Mucosa of gallbladder (tissue), 1 donor: ENCODE measurements at places on chromosomes 12 and 14.

DNA sequence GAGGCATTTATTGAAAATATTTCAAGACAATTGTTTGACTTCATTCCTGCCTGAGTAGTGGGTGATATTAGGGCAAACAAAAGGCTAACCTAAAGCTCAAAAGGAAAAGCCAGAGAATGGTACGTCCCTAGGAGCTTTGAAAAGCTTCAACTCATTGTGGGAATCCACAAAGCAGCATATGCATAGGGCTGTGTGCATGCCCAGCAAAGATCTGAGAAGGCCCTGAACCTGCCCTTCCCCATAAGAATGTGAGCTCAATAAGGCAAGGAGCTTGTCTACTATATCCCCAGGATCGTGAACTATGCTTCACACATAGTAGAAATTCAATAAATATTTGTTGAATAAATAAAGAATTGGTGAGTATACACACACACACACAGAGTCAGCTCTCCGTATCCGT is 19.1 kb upstream of the RAD52 start:
- no peak for DNase-seq

- DNase-seq = no peak
These were observed 22.0 kb downstream of the GALC start for GRCh38 chr14:87971010-87971409.

GRCh38 chr14:73223049-73223448 is 14.3 kb upstream of the PAPLN start:
- no peak for DNase-seq

DNA sequence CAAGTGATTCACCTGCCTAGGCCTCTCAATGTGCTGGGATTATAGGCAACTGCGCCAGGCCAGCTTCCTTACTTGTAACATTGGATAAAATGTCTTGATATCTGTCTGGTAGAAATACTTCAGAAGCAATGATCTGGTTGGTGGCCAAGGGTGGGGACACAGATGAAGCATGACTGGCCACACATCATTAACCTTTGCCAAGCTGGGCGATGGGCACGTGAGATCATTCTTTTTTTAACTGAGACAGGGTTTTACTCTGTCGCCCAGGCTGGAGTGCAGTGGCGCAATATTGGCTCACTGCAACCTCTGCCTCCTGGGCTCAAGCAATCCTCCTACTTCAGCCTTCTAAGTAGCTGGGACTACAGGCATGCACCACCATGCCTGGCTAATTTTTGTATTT is 31.1 kb downstream of the PLEKHH1 start:
- no peak for DNase-seq

DNA sequence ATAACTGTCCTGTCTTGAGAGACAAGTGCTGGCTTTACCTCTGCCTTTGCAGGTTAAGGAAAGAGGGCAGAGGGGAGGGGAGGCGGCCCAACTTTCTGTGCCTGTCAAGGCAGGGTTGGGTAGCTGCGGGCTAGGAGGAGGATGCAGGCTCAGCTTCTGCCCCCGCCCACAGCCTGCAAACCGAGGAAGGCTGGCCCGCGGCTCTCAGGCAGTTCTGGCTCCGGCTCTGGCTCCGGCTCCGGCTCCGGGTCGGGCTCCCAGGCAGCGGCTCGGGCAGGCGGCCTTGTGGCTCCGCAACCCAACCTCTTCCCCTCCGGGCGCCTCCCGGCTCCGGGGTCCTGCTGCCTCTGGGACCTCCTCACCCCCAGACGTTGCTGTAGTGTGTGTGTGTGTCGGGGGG is 92.9 kb downstream of the TMEM30B start:
- no peak for DNase-seq

GRCh38 chr14:72552236-72552635 is 341.7 kb downstream of the DPF3 start:
- no peak for DNase-seq

- peak; percentile 26 for DNase-seq
These were observed 25.8 kb downstream of the DACT1 start for GRCh38 chr14:58663494-58664111.

- no peak for DNase-seq
These were observed 7.3 kb downstream of the ATG14 start for GRCh38 chr14:55404173-55404854.

GRCh38 chr14:28243600-28243999 is 523.0 kb upstream of the FOXG1 start:
- DNase-seq = no peak

GRCh38 chr12:100225491-100225890 is 24.9 kb downstream of the ACTR6 start:
- no peak for DNase-seq

GRCh38 chr12:5305886-5306545 is 125.9 kb upstream of the NTF3 start:
- DNase-seq = no peak

DNA sequence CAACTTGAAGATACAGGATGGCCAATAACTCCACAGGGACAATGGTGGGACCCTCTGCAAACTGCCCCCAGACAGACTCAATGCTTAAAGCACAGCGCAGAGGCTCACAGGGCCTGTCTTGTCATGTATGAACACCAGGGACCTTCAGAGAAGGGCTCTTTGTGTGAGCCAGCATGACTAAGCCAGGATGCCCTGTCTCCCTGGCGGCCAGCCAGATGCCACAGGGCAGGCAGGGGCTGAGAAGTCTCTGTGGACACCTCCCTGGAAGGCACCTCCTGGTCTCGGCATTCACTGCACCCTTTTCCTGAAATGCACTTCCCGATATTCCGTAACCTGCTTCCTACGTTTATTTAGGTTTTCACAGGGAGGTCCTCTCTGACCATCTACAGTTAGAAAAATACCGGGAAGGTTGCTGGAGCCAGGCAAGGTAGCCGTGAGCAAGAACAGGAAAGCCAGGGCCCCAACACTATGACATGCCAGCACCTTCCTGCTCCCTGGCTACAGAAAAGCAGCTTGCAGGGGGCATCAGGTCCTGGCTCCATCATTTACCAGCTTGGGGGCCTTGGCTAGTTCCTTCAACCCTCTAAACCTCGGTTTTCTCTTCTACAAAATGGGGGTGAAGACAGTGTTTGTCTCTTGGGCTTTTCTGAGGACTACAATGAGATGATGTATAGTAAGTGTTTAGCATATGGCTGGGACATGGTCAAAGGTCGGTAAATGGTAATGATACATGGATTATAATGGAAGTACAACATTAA is 65.0 kb downstream of the PITPNM2 start:
- peak; percentile 50 for DNase-seq

DNA sequence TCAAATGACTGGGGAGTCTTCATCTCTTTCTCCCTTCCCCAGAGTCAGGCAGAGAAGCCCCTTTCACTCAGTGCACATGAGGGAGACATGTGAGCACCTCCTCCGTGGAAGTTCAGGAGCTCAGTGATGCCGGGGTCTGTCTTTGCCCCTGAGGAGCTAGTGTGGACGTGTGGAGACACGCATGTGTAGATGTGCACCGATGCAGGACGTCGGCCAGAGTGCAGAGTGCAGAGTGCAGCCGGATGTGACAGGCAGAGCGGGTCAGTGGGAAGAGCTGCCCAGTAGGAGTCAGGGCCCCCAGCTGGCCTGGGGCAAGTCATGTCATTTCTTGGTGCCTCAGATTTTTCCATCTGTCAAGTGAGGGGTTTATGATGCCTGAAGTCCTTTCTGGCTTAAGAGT is 20.7 kb downstream of the TSPAN9 start:
- DNase-seq = no peak

DNA sequence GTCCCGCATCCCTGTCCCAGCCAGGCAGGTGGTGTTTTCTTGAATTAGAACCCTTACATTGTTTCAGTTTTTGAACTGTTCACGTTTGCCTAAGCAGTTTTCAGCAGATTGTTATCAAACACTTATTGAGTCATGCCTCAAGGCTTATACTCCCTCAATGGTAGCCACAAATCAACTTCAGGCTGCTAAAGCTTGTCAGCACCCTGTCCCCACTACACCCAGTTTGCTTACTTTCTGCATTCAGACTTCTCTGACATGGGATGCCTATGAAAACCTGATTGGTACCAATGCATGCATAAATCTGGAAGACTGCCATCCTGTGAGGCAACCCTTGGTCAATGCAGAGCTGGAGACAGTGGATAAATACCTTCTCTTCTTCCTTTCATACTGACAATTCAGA is 225.4 kb downstream of the BTG1 start:
- no peak for DNase-seq

DNA sequence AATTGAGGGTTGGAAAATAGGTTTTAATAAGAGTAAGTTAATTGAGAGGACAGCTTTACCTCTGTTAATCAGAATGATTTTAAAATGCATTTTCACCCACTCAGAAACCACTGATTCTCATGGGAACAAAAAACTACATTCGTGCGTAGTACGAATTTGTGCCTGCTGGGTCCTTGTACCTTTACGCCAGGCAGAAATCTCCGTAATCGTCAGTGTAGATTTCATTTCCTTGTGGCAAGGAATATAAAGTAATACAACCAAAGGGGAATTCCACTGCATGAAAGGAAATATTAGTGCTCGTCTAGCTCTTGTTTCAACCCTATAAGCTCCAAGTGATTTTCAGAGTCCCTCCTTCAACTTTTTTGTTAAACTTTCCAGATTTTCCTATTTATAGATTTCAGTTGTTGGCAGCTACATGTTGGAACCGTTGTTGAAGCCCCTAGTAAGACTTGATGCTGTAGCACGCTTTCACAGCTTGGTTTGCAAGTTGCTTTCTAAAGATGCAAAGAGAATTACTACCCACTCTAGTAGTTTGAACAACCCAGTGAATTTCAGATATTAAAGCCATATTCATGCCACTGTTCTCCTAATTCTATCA is 90.6 kb downstream of the ETV6 start:
- DNase-seq = no peak

DNA sequence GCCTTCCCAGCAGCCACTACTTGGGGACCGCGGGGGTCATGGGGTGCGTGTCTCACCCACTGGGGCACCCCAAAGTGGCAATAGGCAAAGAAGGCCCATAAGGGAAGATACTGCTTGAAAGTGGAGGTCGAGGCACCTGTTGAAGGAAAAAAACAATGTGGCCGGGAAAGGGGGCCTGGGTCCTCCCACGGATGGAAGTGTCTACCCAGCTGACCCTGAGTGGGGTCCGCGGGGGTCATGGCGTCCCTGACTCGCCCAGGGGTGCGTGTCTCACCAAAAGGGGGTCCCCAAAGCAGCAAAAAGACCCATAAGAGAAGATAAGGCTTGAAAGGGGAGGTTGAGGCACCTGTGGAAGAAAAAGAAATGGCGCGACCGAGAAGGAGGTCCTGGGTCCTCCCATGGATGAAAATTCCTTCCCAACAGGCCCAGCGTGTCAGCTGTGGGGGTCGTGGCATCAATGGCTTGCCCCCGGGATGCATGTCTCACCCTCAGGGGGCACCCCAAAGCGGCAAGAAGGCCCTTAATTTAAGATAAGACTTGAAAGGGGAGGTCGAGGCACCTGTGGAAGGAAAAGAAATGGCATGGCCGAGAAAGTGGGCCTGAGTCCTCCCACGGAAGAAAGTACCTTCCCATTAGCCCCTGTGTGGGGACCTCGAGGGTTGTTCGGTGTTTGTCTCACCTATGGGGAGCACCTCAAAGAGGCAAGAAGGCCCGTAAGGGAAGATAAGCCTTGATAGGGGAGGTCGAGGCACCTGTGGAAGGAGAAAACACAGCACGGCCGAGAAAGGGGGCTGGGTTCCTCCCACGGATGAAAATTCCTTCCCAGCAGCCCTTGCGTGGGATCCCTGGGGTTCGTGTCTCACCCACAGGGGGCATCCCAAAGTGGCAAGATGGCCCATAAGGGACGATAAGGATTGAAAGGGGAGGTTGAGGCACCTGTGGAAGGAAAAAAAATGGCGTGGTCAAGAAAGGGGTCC is 266.0 kb downstream of the ALG10 start:
- no peak for DNase-seq

GRCh38 chr14:91947475-91948184 is at the start of gene FBLN5:
Gene FBLN5 (minus strand): TSS chr14:91947694. CDS start chr14:91947229, 465 bp downstream.
- peak; percentile 62 for DNase-seq

- DNase-seq = no peak
These were observed 774.7 kb downstream of the C12orf50 start for GRCh38 chr12:87254381-87255030.

DNA sequence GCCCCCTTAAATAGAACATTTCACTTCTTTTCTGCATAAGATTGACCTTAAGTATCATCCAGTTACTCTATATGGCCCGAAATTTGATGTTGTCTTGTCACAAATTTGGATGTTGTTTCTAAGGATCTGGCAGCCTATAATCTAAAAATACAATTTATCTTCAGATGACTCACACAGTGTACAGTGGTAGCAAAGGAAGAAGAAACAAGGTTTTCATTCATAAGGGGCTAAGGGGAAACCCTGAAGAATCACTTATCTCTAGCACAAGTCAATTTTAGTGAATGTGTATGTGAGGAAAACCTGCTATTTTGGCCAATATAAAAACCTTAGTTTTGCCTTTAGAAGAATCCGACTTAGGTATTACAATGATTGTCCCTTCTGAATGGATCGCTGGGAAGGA is 606.3 kb upstream of the LRFN5 start:
- DNase-seq = no peak

GRCh38 chr14:96863327-96863985 is 66.3 kb downstream of the VRK1 start:
- DNase-seq = no peak

DNA sequence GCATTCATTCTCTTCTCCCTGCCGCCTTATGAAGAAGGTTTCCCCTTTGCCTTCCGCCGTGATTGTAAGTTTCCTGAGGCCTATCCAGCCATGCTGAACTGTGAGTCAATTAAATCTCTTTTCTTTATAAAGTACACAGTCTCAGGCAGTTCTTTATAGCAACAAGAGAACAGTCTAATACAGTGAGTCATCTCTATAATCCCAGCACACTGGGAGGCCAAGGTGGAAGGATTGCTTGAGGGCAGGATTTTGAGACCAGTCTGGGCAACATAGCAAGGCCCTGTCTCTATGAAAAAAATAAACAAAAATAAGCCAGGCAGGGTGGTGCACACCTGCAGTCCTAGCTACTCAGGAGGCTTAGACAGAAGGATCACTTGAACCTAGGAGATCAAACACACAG is 259.9 kb downstream of the CEP128 start:
- DNase-seq = no peak

DNA sequence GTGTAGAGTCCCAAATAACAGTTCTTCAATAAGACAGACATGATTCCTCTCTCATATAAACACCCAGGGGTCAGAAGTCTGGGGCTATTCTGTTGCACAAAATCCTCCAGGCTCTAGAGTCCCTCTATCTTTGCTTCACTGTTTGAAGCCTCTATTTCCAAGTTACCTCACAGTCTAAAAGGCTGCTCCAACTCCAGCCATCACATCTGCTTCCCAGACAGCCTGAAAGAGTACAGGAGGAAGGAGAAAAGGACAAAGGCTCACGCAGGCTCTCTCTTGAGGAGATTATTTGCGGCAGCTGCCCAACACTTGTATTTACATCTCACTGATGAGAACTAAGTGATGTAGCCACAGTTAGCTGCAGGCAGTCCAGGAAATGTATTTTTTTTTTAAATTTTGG is 6.4 kb downstream of the PAPLN start:
- DNase-seq = no peak

- no peak for DNase-seq
These were observed 164.3 kb downstream of the GRIN2B start for GRCh38 chr12:13817131-13817530.

- DNase-seq = no peak
These were observed 49.4 kb downstream of the DPF3 start for GRCh38 chr14:72844524-72844923.

DNA sequence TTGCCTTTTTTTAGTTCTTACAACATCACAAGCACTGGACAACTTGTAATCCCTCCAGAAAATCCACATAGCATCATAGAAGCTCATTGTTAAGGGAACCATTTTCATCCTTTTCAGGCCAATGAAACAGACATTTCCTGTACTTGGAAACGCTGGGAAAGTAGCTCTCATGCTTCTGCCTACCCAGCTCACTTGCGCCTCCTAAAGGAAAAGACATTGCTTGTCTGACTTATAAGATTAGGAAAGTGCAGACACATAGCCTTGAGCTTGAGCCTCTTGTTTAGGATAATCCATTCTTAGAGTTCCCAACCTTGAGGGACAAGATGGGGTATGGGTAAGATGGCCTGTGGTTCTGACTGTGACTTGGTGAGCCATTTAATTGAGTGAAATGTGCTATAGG is 589.5 kb downstream of the NOVA1 start:
- DNase-seq = no peak
